Common myeloid progenitor, CD34-positive (primary cell): ENCODE measurements at places on chromosomes 5 and 9.

DNA sequence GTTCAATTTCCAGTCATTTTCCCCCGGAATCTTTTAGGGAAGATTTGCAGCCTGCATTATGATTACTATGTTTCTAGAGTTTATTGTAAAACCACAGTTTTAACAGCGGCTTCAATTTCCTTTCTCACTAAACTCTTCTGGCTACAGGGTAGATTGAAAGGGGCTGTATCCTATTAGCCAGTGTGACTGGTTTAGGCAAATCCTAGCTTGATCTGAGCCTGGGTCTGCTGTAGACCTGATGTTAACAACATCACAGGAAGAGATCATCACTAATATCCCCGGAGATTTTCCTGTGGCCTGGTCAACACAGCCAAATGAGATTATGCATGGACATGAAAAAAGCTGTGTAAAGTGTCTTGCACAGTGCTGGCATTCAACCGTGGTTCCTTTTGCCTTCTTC, 33.4 kb downstream of the STOM start:
- DNase-seq = no peak

DNA sequence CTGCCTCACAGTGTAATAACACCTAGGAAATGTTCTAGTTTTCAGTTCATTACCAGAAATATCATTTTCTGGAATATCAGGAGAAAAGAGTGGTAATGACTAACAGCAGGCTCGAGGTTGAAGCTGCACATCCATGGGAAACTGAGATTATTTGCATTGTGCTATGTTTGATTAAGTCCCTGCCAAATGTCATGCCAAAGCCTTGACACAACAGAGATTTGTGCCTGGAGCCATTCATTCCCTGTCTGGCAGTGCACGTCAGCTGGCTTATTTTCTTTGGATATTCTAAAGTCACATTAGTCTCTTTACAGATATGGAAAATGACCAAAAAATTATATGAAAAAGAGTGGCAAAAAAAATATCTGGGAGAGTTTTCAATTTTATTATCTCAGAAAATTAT, 848.0 kb downstream of the PTPRD start:
- no peak for DNase-seq

GRCh38 chr9:114271556-114272510, 51.1 kb upstream of the ORM1 start:
- peak; percentile 55 for DNase-seq

- DNase-seq = peak; percentile 65
These were observed 698 bp upstream of the SEC24A start for GRCh38 chr5:134647750-134648424.

DNA sequence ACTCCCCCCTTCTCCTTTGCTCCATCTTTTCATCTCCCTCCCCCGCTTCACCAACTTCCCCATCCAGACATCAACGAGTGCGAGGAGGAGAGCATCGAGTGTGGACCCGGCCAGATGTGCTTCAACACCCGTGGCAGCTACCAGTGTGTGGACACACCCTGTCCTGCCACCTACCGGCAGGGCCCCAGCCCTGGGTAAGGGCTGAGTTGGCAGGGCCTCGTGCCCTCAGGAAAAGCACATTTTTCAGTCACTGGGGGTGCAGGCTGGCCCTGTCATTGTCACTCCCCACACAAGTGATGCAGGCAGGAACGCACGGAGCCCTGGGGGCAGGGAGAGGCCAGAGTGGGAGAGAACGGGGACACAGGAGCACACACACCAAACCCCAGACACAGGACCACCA, 12.4 kb upstream of the ASS1 start:
- peak; percentile 10 for DNase-seq

GRCh38 chr5:177023303-177023664, 788 bp downstream of the ZNF346 start:
- DNase-seq = no peak

DNA sequence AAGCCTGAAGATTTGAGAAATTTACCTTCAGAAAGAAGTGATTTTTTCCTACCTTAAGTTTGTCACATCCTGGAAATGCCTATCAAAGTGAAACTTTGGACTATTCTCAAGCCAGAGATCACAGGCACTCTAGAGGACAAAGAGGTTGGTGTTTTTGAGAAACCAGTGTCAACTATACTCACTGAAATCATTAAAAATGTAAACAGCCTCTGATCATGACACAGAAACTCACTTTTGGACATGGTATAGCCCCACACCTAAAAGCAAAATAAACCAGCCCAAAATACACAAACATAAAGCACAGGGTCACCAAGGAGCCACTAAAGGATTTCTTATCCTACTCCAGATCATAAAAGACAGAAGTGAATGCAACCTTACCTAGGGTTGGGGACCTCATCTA, 65.7 kb upstream of the ICE1 start:
- DNase-seq = no peak

GRCh38 chr5:58115811-58116210, 344.1 kb downstream of the PLK2 start:
- no peak for DNase-seq

GRCh38 chr5:126869005-126869451, 92.1 kb downstream of the LMNB1 start:
- no peak for DNase-seq

DNA sequence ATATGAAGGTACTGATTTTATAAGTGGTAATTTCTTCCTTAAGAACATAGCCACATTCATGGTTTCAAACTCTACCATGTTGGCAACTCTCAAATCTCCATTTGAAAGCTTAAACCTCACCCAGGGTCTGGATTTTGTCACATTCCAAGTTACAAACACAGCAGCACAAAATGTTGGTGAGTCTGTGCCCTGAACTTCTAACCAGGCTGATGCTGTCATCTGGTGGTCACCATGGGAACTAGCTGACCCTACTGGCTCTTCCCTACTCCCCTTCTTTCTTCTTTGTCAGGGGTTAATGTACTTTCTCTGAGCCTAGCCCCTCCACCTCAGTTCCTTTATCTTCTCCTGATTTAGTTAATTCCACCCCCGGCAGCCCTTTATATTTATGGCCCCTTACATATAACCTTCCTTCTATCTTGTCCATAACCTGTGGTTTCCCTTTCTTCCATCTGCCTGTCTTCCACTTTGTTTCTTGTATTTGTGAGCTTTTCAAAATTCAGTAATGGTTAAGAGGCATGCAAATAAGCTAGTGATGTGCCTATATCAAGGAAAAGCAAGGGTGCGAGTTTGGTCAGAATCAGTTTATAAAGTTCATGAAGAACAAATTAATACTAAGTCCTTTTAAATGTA, 35.9 kb downstream of the TGFBR1 start:
- DNase-seq = peak; percentile 79

DNA sequence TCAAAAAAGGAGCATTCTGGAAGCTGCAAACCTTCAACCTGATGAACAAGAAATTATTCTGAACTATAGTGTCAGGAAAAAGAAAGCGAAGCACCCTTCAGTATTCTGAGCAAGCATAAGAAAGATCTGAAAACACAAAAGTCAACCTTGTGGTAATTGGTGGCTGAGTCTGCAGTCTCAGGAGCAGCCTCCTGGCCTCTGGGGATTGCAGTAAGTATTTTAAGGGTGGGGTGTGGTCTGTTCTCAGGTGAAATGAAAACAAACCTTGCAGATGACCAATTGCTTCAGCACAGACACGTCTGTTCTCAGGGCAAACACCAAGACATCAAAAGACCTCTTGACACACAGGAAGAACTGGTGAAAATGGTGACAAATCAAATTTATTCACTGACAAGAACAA, 147.8 kb upstream of the RAPGEF1 start:
- no peak for DNase-seq

DNA sequence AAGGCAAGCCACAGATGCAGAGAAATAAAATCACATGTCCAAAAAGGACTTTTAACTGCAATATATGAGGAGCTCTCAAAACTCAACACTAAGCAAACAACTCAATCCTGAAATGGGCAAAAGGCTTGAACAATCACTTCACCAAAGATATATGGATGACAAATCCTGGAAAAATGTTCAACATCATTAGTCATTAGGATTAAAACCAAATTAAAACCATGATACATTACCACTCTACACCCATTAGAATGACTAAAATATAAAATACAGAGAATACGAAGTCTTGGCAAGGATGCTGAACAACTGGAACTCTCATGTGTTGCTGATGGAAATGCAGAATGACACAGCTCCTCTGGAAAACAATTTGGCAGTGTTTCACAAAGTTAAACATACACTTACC, 277.4 kb downstream of the TLE1 start:
- no peak for DNase-seq

GRCh38 chr9:123041489-123041888, 8.0 kb downstream of the GPR21 start:
- peak; percentile 50 for DNase-seq

- DNase-seq = no peak
These were observed 1.5 kb upstream of the RNF145 start for GRCh38 chr5:159210846-159211245.

GRCh38 chr9:20462410-20462809, 159.9 kb downstream of the MLLT3 start:
- no peak for DNase-seq

GRCh38 chr5:141878186-141878710, at the start of gene PCDH1:
Gene PCDH1, minus strand, starts transcription at chr5:141878410. Its CDS starts 148 bp downstream, at chr5:141878262.
- no peak for DNase-seq

DNA sequence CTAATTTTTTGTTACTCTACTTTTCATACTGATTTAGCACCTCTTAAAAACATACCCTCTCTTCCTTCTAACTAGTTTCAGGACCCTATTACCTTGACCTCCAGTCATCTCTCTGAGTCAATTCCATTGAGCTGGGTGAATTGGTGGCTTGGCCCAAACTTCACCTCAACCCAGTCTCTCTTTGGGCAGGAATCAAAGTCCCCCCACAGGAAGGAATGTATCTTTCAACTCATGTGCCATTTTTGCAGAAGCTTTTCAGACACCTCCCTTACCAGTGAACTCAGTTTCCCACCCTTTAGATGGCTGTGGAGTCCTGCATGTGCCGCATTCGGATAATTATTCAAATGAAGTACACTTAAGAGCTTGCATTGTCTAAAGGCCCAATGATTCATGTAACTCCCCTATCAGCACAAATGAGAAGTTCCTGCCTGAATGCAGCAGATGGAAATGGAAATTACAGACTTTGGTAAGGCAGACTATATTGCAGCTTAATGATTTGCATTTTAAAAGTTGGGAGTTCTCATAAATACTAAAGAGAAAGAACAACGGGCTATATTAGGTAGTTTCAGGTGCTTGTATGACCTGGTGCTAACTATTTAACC, 693.5 kb downstream of the PTPRD start:
- DNase-seq = no peak
